Cortex of kidney (tissue), 1 donor: ENCODE measurements at places on chromosomes 1 and 21.

- DNase-seq = no peak
Measured at GRCh38 chr1:68232289-68233148, at the start of gene WLS. Gene WLS, minus strand, starts transcription at chr1:68232523. Its CDS starts 224 bp downstream, at chr1:68232299.

DNA sequence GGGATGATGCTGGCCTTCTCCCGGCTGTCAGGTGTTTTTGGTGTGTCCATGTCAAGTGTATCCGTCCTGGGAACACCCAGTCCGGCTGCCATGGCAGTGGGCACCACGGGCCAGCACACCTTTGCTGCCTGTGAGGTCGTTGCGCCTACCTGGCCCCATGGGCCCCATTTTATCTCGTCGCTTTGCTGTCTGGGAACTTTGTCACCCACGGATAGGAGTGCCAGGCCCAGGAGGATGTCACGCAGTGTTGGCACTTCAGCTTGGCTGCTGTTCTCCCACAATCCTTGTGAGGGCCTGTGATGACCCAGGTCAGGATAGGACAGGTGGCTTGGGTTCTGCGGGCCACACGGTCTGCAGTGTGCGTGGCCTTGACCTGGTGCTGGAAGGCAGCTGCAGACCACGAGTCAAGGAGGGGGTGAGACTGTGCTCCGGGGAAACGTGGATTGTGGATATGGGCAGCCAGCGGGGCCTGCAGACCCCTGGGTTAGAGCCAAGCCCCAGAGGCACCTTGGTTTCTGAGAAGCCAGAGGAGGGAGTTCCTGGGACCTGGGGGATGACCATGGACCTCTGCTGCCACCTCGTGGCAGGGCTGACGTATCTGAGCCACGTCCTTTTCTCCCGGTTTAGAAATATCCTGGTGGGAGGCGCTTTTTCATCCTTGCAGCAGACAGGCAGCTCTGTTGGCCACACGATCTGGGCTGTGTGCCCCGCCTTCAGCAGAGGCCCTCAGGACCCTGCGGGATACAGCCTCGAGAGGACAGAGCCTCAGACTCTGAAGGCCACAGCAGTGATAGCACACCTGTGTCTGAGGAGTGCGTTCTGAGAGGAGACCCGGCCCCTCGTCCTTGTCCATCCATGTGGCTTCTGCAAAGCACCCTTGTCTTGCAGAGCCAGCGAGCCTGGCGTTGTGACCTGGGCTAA, 161.1 kb upstream of the COL6A1 start:
- no peak for DNase-seq

GRCh38 chr1:230328342-230329015, 97.7 kb downstream of the PGBD5 start:
- no peak for DNase-seq

DNA sequence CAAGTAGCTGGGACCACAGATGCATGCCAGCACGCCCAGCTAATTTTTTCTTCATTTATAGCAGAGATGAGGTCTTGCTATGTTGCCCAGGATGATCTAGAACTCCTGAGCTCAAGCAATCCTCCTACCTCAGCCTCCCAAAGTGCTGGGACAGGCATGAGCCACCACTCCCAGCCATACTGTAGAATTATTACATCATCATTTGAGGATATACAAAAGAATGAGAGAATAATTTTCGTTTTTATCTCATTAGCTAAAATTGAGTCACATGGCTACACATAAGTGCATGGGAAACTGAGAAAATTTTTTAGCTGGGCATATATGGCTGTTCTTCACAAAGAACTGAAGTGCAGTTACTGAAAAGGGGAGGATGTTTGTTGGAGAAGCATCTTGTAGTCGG, 21.2 kb downstream of the STXBP3 start:
- no peak for DNase-seq

GRCh38 chr1:71223641-71224340, 143.0 kb upstream of the ZRANB2 start:
- no peak for DNase-seq

- DNase-seq = no peak
Measured at GRCh38 chr1:33110477-33110876, 29.5 kb downstream of the AZIN2 start.

DNA sequence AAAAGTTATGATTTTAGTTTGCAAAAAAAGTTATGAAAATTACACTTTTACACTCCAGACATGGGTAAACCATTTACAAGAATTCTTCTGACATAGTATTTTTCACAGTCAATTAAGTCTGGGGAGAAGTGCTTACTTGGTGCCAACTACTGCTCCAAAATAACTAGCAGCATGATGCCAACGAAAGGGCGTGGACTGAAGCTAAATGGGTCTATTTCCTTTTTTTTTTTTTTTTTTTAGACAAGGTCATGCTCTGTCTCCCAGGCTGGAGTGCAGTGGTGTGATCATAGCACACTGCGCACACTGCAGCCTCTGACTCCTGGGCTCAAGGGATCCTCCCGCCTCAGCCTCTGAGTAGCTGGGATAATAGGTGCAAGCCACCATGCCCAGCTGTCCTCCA, 43.2 kb downstream of the FMO4 start:
- DNase-seq = no peak

GRCh38 chr1:117237726-117238381, 27.1 kb upstream of the VTCN1 start:
- DNase-seq = no peak

- DNase-seq = no peak
Measured at GRCh38 chr1:226578946-226579578, 30.5 kb downstream of the STUM start.

DNA sequence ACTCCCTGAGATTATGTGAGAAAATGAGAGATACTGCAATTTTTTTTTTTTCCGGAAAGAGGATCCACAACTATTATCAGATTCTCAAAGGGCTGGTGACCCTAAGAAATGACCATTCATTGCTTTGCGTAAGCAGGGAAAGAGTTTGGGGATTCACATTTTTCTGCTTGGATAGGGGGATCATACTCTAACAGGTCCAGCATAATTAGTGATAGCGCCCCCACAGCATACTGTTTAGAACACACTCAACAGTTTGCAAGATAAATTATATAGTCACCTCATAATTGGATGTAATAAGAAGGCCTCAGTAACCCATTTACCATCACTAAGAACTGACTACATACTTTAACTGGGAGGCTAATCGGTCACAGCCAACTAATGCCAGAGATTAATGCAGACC, 1.9 kb downstream of the CCT3 start:
- DNase-seq = no peak

DNA sequence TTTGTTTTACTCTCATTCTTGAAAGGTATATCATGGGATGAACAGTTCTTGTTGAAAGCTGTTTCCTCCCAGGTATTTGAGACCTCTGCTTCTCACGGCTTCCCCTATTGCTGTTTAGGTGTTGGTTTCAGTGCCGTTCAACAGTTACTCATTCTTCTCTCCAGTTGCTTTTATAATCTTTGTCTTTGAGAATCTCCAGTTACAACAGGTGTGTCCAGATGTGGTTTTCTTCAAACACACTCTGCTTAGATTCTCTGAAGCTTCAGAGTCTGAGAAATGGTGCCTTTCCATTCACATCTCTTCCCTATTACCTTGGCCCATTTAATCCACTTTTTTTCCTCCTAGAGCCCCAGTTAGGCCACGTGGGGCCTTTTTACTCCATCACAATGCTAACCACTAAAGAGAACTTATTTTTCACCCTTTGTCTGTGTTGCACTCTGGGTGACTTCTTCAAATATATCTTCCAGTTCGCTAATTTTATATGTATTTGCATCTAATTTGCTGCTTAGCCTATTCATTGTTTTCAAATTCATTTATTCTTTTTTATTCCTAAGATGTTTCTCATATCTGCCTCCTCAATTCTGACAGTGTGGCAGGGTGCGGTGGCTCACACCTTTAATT, 46.7 kb upstream of the SLC19A1 start:
- DNase-seq = no peak

GRCh38 chr1:160178731-160179130, 11.6 kb upstream of the CASQ1 start:
- no peak for DNase-seq

DNA sequence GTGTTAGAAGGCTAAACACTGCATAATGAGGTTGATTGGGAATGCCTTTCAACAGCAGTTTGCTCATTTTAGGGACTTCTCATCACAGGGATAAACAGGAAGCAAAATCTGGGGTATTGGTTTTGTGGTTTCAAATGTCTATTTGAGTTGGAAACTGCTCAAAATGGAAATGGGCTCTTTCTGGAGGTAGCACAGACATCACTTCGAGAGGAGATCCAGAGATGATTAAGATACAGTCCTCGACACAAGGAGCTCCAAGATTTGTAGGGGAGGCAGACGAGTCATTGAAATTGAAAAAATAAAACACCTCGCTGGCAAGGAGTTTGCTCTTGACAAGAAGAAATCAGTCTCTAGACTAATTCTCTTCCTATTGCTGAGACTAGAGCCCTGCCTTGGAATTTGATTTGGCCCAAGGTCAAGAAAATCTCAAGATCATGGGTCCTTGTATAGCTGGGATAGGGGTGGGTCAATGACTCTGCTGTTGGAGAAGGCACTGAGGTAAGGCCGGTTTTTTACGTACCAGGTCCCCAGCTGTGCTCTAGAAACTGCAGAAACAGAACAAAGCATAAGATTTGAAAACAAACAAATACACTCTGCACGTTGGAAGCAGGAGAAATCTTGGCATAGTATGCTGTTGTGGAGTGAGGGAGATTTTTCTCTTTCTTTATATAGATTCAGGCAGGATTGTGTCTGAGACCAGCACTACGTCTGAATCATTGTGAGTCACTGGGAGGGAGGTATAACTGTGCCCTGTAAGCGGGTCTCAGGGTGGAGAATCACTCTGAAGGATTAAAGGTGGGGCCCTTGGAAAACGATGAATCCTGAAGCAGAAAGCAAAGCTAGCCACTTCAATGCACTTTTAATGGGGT, 17.7 kb upstream of the KLHDC8A start:
- no peak for DNase-seq

DNA sequence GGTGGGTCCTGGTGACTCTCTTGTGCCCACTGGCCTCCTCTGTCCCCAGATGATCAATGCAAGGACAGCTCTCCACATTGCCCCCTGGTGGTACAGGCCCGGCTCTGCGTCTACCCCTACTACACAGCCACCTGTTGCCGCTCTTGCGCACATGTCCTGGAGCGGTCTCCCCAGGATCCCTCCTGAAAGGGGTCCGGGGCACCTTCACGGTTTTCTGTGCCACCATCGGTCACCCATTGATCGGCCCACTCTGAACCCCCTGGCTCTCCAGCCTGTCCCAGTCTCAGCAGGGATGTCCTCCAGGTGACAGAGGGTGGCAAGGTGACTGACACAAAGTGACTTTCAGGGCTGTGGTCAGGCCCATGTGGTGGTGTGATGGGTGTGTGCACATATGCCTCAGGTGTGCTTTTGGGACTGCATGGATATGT, 10.8 kb downstream of the ADAMTSL4 start:
- DNase-seq = no peak

GRCh38 chr1:181110013-181110412, 21.5 kb downstream of the IER5 start:
- DNase-seq = no peak

DNA sequence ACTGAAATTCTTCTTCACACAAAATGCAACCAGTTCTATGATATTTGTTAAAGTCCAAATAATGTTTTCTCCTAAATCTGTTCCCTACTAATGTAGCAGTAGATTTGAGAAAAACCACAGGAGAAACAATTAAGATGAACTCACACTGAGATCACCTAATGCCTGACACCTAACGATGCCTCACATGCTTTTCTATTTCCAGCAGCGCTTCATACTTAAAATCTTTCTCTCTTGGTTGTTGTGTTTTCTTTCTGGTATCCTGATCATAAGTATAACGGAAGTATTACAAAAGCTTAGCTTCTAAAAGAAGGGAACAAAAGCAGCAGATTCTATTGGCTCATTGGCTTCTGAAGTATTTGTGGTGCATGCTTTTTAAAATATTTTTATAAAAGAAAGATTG, 267.2 kb upstream of the SGIP1 start:
- DNase-seq = no peak

GRCh38 chr1:174497478-174497877, 49.7 kb downstream of the GPR52 start:
- DNase-seq = no peak

GRCh38 chr21:26782331-26782730, 62.9 kb downstream of the ADAMTS1 start:
- no peak for DNase-seq

GRCh38 chr1:119002028-119002686, 14.0 kb upstream of the TBX15 start:
- no peak for DNase-seq

DNA sequence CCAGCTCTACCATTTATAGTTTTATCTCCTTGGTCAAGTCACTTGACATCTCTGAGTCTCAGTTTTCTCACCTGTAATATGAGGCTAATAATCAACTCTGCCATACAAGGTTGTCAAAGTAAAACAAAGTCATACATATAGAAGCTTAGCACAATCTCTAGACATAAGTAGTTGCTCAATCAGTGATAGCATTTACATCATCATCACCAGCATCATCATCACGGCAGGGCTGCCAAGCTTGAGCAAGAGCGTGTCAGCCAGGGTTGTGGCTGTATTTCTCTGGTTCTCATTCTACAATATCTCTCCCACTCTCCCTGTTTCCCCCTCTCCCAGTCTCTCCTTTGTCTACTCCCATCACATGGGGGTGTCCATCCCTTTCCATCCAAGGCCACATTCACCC, 41.7 kb upstream of the COA6 start:
- no peak for DNase-seq

DNA sequence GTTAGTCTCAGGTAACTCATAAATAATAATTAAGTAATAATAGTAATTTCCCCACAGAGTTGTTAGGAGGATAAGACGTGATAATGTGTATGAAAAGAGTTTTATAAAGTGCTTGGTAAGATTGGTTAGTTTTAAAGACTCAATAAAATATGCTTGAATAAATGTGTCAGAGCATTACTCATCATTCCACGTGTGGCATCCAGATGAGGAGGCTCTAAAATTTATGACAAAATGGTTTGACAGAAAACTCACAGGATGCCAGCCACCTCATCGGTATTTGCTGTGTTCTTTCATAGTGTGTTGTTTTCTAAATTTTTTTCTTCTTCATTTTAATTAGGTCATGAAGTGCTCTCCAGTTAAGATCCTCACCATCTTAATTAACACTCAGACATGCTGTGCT, 19.1 kb upstream of the SPAG17 start:
- DNase-seq = no peak

DNA sequence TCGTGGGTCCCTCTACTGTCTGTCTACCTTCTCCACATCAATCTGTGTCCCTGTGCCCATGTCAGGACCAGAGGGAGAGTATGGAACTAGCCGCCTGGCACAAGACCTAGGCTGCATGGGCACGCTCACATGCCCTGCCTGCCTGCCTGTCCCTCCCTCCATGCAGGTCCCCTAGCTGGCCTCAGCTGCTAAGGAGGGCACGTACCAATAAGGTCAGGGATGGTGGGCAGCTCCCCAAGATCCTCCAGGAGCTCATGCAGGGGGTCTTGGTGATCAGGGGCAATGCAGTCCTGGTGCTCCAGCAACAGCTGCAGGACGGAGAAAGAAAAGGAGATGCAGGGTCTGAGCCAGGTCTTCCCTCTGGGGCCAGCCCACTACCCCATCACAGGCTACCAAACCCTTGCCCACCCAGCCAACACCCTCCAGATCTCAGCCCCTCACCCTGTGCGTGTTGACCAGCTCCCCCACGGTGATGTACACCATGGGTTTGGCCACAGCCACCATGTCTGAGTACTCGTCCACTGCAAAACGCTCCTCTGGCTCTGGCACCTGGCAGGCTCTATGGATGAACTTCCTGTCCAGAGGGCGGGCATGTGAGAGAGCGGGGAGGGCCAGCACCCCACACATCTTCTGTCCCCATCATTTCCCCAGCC, 33.1 kb upstream of the MEF2D start:
- DNase-seq = no peak
